Activated CD8-positive, alpha-beta T cell treated with anti-CD3 and anti-CD28 coated beads, Interleukin-2, amount 10 ng/mL, durations not matched to agents 7 days and 5 days (primary cell): ENCODE measurements at places on chromosomes 2 and 18.

DNA sequence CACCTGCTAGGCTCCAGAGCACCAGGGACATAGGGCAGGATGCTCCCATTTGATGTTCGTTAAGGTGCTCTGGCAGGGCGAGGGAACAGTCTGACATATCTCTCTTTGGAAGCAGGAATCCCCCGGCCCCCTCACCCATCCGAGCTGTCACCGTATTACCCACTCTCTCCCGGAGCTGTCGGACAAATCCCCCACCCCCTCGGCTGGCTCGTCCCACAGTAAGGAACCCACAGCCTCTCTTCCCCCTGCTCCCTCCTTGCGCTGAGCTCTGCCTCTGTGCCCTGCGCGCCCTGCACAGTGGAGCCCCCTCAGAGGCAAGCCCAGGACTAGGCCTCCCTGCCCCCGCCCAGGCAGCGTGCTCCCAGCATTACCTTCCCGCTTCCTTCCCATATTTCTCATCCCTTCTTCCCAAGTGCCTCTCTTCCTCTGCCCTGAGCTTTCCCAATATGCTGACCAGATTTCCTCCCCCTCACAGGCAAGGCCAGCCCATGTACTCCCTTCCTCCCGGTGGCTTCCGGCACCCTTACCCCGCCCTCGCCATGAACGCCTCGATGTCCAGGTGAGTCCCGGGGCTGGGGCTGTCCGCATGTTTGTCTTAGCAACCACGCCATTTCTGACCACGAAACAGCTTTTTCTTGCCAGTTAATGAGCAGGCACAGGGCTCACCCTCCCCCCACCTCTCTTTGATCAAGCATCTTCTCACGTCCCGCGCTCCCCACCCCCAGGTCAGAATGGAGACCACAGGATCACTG lies 23.8 kb downstream of the TGOLN2 start:
- DNase-seq, result no peak

GRCh38 chr2:196041786-196042185 lies 26.9 kb downstream of the DNAH7 start:
- no peak for DNase-seq

DNA sequence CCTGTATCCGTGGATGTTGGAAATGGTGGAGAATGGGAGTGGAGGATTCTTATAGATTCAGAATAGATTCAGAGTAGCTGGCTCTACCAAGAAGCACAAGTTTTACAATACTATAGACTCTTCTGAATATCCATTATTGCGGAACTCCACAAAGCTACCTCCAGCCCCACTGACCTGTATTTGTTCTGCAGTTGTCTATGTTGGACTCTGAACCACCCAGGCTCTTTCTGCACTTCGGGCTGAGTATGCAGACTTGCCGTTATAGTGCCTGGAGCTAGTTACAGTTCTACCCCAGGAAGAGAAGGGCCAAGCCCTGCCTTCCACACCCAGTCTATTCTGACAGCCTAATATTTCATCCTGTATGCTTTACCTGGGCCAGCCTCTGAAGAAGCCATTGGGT lies 4.4 kb upstream of the RGPD4 start:
- no peak for DNase-seq

- DNase-seq, result no peak
Measured at GRCh38 chr2:205644018-205644417, 38.3 kb upstream of the NRP2 start.

GRCh38 chr2:28336264-28336980 lies 56.2 kb upstream of the FOSL2 start:
- DNase-seq, result no peak

DNA sequence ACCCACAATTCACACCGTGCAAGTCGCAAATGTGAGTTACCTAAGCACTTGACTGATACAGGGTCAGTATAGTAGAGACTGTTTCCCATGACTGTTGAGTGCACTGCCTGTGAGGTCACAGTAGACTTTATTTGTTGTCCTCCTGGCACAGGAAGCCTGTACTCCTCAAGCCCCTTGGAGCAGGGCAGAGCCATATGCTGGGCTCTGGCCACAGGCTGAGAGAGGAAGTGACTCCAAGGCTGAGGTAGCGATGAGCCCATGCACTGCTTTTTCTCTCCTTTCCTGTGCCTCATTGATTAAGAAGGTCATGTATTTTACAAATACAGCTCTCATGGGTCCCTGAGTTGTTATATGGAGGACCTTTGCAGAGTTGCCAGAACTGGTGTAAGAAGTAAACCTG lies 287.7 kb downstream of the SRBD1 start:
- no peak for DNase-seq

DNA sequence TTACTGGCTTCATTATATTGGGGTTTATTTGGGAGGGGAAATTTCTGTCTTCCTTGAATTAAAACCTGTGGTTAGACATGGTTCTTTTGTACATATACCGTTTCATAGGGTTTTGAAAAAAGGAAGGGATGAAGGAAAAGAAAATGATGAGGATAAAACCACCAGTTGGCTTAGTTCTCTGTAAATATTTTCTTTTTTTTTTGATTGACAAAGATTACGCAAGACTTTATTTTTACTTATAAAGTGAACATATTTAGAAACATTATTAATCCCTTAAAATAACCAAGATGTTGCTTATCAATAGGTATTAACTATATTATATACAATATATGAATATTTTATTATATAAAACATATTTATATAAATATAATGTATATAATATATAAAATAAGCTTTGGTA lies 45.1 kb upstream of the TUBA3E start:
- no peak for DNase-seq

DNA sequence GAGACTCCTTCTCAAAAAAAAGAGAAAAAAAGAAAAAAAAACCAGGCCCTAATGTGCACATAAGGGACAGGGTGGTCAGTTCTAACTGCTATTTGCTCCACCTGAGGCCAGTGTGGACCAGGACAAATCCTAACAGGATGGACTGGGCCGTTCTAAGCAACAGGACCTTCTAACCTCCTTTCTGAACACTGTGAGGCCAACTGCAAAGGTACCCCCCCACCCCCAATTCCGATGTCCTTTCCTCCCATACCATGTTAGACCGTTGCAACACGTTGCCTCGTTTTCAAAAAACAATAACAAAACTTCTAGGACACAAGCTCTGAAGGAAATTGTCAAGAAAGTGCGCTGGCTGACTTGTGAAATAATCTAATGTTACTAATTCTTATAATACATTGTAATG lies 1.2 kb downstream of the THAP4 start:
- no peak for DNase-seq

GRCh38 chr2:48066000-48066399 lies 159.7 kb upstream of the FBXO11 start:
- no peak for DNase-seq

- no peak for DNase-seq
Measured at GRCh38 chr2:54364409-54364808, 91.7 kb upstream of the SPTBN1 start.

DNA sequence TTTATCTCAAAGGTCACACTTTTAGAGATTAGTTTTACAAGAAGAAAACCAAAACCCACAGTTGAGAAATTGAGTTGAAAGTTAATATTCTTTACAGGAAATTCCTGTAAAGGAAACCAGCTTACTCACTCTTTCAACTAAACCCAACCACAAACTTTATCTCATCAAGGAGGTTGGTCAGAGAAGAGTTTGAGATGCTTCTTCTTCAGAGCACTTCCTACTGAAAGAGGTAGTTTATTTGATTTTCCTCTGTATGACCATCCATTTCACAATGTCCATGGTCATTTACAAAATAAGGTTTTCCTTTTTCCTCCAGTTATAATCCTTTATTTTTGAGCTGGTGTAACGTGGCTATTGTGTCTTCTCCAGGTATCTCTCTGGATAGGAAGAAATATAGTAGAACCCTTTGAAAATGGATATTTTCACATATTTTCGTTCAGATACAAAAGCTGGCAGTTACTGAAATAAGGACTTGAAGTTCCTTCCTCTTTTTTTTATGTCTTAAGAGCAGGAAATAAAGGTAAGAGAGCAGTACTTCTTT lies 4.5 kb upstream of the IL18RAP start:
- peak; percentile 46 for DNase-seq

DNA sequence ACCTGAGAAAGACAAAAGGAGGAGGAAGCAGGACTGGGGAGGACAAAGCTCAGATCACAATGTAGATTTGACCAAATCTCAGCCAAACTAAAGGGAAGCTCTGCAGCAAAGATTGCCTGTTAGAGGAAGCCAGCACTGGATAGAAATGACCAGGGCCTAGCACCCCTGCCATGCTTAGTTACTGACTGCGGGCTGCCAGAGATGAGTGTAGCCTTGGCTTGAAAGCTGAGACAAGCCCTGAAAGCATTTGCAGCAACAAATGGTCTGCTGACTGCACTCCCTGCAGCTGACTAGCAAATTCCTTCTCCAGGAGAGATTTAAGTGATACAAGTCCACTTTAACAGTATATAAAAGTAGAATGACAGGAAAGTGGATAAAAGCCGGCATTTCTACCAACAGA lies 140.9 kb upstream of the CRIM1 start:
- no peak for DNase-seq

DNA sequence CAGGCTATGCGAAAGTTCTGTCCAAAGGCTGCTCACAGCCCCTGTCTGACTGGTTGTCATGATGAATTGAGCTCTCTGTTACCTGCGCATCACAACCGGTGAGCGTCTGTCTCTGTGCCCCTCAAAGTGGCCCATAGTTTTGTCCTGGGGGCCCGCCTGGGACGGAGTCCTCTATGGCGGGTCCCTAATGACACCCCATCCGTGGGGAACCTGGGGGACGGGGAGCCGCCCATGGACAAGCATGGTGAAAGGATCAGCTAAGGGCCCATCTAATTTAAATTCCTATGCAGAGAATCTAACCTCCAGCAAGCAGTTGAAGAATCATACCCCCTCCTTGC lies 473 bp downstream of the ELMOD3 start:
- no peak for DNase-seq

GRCh38 chr2:37920570-37920969 lies 4.5 kb upstream of the RMDN2 start:
- no peak for DNase-seq

DNA sequence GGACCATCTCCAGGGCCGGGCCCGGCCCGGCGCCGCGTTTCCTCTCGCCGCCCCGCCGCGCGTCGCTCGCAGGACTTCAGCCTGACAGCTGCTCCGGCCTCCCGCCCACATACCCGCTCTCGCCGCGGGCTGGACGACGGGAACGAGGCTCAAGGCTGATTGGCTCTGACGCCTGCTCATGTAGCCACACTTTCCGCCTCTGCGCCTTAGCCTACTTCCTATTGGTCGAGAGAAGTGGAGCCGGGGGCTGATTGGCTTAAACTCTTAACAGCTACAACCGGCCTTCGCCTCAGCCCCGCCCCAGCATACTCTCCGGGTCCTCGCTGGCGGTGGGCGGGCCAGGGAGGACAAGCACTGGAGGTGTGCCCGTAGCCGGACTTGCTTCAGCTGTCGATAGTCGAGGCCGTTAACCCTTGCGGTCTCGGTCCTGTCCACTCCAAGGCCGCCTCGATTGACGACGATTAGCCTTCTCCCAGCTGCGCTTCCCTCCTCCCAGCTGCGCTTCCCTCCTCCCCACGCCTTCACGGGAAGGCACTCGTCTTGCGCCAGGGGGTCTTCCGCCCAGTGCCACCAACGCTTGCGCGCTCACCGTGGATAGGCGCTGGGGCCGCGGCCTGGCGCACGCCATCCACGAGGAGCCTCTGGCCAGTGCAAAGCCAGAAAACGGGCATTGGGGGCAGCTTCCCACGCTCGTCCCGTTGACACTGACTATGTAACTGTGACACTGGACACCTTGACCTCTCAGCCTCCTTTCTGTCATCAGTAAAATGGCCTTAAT lies at the start of gene PRADC1:
Gene PRADC1, minus strand, starts transcription at position 86 of the 778 bp plus-strand sequence. Its CDS starts 79 bp downstream, at position 7.
- DNase-seq, result peak; percentile 97

- DNase-seq, result no peak
Measured at GRCh38 chr2:235674146-235674545, 180.3 kb downstream of the AGAP1 start.
